Naive thymus-derived CD8-positive, alpha-beta T cell (primary cell): ENCODE measurements at places on chromosomes 1 and 21.

- DNase-seq, result no peak
Measured at GRCh38 chr1:165053351-165053750, 303.2 kb downstream of the LMX1A start.

DNA sequence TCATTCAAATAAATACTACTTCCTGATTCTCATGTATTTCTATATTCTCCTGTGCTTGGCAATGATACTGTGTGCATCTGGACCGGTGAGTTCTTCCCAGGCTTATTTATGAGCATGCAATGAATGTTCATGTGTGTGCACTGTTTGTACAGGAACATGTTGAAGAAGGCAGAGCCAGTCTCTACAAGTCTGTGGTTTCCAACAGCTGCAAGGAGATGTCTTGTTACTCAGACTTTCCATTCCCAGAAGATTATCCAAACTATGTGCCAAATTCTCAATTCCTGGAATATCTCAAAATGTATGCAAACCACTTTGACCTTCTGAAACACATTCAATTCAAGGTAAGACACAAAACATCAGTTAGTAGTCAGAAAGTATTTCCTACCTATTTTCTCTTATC is 19.1 kb downstream of the FMO1 start:
- DNase-seq, result no peak

DNA sequence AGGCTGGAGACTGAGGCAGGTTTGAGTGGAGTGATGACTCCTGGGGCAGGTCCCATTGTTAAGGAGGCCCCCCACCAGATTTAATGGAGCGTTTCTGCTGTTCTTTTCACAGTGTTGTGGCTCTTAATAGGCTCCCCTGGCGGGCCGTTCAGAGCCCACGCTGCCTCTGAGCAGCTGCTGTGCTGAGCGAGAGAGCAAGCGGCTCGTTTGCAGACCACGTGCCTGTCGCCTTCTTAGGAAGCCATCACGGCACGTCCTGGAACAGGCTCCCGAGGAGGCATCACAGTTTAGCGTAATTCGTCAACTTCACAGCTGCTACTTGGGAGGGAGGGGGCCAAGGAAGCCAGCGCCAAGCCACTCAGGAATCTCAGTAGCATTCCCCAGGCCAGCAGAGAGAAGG is 70.5 kb upstream of the CTTNBP2NL start:
- DNase-seq, result no peak

DNA sequence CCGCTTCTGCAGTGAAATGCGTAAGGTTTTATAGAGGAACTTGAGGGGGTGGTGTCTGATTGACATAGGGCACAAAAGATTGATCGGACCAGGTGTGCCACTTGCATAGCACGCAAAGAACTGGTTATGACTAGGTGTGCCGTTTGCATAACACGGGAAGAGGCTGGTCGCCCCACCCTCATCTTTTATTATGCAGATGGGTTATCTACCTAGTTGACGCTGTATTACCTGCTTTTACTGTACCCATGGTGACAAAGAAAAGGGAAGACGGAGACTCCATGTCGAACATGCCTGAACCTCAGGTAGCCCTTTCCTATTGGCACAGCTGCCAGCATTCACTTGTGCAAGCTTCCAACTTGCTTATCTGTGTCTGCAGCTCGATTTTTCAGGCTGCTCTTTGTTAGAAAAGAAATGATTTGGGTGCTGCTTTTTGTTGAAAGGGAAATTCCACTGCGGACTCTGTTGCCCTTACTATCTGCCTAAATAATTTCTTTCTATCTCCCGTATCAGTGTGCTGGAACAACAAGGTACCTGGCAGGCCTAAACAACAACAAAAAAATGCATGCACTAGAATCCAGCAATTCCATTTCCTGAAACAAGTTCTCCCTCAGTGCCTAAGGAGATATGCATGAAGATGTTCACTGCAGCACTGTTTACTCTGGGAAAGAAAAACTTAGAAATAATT is 194.4 kb upstream of the KAZN start:
- DNase-seq, result no peak

DNA sequence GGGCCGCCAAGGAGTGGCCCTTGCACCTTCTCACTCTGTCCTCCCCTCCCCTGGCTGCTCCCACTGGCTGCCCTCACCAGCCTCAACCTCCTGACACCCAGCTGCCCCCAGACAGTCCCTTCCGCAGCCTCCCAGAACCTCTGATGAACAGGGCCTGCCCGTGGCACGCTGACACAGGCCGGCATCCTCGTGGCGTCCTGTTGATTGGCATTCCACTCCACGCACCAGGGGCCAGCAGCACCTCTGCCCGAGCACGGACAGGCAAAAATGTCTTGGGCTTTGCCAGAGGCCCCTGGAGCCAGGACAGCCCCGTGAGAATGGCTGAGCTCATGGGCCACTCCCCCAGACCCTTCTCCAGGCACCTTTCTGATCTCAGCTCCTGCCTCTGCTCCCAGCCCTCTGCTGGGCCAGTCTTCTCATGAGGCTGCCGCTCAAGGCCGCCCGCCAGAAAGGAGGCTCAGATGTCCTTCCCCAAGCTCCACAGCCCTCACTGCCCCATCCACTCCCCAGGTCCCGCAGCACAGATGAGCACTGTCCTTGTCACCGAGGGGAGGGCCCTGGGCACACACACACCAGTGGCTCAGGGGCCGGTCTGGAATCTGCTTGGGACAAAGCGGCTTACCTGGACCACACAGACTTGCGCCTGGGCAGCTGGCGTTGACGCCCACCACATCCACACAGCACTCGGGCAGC is 15.8 kb upstream of the RNF223 start:
- no peak for DNase-seq

- DNase-seq, result no peak
Measured at GRCh38 chr1:36709869-36710481, 227.3 kb upstream of the CSF3R start.

DNA sequence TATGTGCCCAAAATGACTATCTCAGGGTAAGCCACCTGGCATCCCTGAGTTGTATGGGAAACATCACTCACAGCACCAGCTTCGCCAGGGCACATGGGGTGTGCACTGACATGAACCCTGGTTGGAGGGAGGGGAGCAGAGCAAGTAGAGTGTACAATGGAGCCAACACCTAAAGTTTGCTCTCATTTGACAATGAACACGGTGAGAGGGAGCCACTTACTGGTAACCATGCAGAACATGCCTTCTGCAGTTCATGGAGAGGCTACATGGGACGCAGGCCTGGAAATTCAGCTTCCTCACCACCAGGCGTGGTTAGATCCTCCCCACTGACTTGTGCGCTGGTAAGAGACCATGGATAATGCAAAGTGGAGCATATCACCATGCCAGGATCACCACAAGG is 10.0 kb upstream of the CPLANE2 start:
- DNase-seq, result no peak

GRCh38 chr1:44138239-44138638 is 3.2 kb downstream of the KLF18 start:
- DNase-seq, result no peak

DNA sequence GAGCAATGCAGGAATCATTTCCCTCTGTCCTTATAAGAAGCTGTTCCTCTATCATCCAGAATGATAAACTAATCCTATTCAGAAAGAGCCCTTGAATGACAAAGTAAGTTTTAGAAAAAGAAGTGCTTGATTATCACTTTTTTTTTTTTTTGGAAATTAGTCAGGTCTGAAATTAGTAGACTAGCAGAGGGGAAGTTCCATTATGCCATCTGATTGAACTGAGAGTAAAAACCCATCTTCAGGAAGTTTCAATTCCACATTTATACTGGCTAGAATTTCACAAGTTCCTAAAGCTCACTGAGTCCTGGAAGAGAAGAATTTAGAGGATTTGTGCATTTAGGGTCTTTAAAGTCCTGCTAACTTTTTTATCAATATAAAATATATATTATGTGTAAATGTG is 128.8 kb upstream of the COA6 start:
- no peak for DNase-seq

DNA sequence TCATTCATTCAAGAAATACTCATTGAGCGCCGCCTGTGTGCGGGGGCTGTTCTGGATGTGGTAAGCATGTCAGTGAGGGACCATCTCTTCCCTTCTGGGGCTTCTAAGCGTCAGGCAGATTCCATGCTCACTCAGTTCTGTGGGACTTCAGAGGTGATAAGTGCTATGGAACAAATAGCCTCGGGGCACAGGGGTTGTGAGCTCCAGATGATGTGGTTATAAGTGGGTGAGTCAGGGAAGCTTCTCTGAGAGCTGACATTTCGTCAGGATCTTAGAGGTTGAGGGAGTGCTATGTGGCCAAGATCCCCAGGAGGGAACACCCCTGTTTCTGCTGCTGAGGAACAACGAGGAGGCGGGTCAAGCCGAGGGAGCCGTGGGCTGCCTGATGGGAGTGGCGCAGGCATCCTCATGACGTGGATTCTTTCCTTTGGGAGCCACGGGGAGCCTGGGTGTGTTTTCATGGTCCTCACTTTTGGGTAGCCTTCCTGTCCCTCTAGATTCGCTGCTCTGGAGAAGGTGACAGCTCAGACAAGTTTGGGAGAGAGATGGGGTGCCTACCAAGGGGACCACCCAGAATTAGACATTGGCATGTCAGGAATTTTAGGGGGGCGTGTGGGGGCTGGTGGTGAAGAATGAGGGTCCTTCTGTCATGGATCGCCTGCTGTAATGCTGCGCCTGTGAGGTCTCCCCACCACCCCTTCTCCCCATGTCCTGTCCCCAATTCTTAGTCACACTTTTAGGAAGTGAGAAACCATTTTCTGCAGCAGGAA is 38.5 kb downstream of the HUNK start:
- no peak for DNase-seq

DNA sequence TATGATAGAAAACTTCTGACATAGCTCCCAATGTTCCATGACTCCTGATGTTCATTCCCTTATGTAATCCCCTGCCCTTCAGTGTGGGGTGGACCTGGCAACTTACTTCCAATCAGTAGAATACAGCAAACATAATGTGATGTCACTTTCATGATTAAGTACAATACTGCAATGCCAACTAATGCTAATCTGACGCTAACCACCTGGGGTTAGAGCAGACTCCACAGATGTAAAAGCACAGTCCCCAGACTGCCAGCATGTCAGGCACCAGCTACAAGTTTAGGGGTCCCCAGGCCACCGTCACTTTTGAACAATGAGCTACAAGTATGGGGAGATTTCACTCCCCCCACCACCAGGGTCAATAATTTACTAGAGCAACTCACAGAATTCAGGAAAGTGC is 32.3 kb upstream of the FBXO28 start:
- no peak for DNase-seq

- DNase-seq, result peak; percentile 52
Measured at GRCh38 chr1:203327684-203328457, 22.6 kb downstream of the BTG2 start.

DNA sequence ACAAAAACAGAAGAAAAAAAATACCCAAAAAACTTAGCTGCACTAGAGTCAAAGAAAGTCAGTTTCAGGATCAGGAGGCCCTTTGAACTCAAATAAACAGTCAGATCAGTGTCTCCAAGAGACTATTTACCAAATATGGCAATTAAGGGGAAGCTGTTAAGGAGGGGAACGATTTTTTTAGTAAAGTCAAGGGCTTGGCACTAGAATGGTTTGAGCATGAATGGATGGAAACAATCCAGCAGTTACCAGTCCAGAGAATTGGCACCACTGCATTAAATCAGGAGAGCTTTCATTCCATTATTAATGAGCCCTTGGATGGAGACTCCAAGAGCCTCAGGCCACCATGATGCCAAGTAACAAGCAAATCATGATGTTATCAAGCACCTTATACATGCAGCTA is 7.2 kb downstream of the TRAPPC3 start:
- DNase-seq, result no peak

DNA sequence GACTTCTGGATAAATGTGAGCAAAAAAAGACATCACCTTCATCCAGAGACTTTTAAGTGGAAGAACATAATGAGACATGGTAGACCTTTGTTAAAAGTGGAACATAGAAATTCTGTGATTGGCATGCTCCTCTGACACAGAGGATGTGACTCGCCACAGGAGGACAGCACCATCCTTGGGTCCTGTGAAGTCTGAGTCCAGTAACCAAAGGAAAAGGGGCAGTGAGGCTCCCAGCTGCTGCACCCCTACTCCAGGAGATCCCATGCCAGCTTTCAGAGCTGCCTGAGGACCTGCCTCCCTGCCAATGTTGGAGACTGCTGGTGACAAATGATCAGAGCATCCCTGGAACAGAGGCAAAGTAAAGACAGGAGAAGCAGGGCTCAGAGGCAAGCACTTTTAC is 136.2 kb downstream of the BRINP2 start:
- no peak for DNase-seq

- no peak for DNase-seq
Measured at GRCh38 chr1:53467391-53467790, 8.2 kb downstream of the DMRTB1 start.

DNA sequence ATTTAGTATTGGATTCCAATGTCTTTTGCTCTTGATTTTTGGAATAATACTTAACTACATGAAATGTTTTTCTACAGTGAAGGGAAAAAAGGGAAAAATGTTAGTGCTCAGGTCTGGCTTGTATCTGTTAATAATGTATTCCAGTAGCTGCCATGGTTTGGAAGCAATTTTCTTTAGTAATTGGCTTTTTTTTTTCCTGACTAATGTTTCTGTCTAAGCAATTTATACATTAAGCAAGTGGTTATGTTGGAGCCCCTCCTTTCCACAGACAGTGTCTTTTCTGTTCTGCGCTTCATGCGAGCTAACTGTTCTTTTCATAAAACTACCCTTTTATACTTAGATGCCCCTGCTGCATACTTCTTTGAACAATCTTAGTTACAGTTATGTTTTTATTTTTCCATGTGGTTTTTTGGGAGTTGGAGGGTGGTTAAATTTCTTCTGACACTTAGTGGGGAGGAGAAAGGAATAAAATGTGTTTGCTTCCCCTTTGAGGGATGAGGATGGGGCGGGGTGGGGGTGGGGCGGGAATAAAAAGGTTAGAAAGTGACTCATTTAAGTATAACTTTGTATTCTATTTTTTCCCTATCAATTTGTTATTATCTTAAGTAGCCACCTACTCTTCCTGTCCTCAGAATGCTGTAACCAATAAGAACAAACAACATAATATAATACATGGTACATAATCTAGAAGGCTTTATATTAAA is 83.1 kb downstream of the CLIC4 start:
- no peak for DNase-seq

DNA sequence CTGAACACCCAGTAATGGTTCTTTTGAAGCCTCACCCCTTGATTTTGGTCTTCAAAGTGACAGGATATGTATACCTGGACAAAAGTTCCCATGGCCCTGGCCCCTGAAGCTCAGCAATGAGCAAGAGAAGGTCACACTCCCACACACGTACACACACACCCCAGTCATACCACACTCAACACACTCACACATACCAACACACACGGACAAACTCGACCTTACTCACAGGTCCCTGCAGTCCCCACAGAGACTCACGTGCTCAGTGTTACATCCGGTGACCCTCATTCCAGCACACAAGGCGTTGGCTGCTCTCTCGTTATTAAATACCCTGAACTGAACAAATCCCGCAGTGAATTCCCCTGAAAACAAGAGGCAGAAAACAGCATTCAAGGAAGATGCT is 5.9 kb downstream of the ITLN1 start:
- no peak for DNase-seq
